GM12892 (cell line): ENCODE measurements at places on chromosomes 3 and 15.

GRCh38 chr15:47715856-47716445 lies 1.4 kb upstream of the SEMA6D start:
- DNase-seq: no peak

DNA sequence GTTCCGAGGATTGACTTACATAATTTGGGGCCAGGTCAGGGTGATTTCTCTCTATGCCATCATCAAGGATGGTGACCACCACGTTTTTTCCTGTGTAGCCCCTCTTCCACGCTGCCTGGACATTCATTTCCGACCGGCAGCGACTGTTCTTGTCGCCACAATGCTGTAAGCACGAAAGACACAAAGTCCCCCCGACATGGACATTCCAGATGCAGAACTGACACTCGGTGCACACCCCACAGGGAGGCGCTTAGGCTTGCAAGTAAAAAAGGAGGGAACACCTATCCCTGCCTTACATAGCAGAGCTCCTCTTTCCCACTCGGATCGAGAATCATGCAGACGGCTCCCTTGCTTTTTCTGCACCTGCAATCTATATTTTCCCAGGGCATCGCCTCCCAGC lies 58.2 kb downstream of the PCSK6 start:
- DNase-seq: no peak

- DNase-seq: no peak
These were observed 33.1 kb upstream of the LRRN1 start for GRCh38 chr3:3766140-3766539.

GRCh38 chr3:110697961-110698360 lies 373.7 kb upstream of the NECTIN3 start:
- no peak for DNase-seq

DNA sequence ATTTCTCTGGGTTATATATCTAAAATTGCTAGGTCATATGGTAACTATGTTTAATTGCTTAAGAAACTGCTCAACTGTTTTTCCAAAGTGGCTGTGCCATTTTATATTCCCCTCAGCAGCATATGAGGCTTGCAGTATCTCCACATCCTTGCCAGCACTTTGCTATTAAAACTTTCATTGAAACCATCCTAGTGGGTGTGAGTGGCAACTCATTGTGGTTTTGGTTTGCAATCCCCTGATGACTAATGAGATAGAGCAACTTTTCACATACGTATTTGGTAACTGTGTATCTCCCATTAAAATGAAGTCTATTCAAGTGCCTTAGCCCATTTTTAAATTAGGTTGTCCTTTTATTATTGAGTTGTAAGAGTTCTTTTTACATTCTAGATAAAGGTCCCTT lies 17.3 kb downstream of the KPNA1 start:
- DNase-seq: peak; percentile 3
